PC-3 (cell line): ENCODE measurements at places on chromosomes 2 and 18. TPM values are rescaled to one million over a fixed set of nuclear protein-coding genes. Genes with fewer than 3 reads are reported as not detected.

- DNase-seq, result no peak
These were observed 15.9 kb upstream of the WIPF1 start for GRCh38 chr2:174613531-174613930.

DNA sequence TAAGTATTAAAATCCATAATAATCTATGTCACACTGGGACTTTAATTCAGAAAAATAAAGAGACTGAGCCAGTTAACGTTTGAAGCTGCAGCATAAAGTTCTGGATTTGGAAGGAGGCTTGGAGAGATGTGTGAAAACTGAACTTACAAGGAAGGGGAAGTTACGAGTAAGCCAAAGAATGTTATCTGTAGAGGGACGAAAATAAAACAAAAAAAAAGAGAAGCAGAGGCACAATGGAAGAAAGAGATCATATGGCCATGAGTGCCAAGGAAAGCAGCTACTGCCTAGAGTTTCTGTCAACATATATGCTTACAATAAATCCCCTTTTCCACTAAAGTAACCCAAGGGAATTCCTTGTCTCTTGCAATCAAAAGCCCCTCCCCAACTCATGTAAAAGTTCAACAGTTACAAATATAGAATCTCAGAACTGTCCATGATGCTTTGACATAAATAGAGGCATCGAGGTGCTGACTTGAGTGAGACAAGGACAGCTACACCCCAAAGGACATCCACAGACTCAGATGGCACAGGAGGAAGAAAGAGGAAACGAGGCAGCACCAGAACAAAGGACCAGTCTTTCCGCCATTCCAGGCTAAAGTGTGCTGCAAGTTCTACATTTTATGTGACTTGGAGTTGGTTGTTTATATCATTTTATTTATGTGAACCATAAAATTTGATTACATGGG, 16.1 kb upstream of the ARL5A start:
- DNase-seq, result no peak

DNA sequence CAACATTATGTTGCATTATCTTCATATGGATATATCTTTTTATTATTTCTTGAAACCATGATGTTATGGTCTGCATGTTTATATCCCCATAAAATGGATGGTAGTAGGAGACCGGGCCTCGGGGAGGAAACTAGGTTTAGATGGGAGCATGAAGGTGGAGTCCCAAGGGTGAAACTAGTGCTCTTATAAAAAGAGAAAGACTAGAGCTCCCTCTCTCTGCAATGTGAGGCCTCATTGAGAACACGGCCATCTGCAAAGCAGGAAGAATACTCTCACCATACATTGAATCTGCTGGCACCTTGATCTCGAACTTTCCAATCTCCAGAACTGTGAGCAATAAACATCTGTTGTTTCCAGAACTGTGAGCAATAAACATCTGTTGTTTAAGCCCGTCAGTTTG, 64.0 kb downstream of the NXPH2 start:
- peak; percentile 43 for DNase-seq

- no peak for DNase-seq
These were observed 11.1 kb downstream of the RHOB start for GRCh38 chr2:20457661-20458630.

- no peak for DNase-seq
These were observed 907.8 kb upstream of the CRIM1 start for GRCh38 chr2:35447821-35448220.

GRCh38 chr2:76940559-76940958, 581.6 kb downstream of the LRRTM4 start:
- DNase-seq, result no peak

DNA sequence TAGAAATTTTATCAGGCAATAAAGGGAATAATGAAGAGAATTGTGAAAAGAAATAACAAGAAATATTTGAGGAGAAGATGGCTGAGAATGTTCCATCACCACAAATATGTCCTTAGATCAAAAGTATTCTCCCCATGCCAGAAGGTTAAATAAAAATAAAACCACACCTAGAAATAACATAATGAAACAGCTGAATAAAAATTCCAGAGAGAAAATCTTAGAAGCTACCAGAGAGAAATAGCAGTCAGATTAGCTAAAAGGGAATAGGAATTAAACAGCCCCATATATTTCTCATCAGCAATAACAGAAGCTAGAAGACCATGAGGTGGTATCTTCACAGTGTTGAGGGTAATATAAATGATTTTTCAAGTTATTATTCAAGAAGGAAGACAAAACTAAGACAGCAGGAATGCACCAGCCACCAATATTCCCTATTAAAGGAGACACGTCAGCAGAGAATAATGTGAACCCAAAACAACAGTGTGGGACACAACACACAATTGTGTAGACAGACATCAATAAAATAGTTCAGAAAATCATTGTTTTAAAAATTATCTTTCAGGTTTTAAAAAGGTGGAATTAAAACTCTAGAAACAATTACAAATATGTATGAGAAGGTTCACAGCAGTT, 82.0 kb upstream of the NEDD4L start:
- DNase-seq, result peak; percentile 57

GRCh38 chr2:15591373-15591691, 336 bp upstream of the DDX1 start:
- no peak for DNase-seq

DNA sequence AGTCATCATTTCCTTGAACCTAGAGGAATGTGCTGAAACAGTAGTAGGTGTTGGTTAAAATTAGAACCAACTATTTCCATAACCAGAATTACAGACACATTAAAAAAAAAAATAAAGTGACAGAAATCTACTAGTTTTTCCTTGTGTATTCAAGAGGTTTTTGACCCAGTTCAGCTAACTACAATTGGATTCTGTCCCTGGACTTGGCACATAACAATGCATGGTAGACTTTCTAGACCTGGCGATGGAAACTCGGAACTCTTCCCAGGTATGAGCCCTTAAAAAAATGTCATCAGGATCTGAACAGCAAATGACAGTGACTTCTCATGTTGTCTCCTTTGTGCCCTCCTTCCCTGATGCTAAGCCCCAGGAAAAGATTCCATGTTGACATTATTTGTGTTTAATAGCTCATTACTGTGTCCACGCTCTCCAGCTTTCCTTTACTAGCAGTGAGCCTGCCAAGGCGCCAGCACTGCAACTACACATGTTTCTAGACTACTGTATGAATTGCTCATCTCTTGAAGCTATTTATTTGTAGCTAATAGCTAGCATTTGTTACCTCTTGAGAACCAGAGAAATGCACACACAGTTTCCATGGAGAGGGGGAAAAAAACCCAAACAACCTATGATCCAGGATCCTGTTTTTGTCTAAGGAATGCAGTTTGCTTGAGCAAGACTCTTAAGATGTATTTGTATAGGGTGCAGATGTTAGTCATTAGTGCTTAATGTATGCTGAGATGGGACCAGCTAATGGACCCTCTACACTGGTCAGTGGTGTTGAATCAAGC, 148.5 kb downstream of the FMNL2 start:
- DNase-seq, result no peak

DNA sequence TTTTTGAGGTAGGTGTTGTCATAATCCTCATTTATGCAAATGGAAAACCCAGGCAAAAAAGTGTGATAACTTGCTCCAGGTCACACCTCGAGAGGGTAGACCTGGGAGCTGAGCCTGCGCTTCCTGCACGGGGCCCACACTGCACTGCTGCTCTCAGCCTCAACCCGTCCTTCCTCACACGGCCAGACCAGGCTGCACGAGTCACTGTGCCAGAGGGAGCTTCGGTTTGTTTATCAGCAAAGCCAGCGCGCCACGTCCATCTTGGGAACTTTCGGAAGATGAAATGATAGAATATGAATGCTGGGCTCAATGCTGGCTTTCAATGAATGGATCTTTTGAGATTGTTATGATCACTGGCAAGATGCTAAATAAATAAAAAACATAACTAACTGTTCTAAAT, 14.4 kb downstream of the COPS9 start:
- DNase-seq, result no peak

DNA sequence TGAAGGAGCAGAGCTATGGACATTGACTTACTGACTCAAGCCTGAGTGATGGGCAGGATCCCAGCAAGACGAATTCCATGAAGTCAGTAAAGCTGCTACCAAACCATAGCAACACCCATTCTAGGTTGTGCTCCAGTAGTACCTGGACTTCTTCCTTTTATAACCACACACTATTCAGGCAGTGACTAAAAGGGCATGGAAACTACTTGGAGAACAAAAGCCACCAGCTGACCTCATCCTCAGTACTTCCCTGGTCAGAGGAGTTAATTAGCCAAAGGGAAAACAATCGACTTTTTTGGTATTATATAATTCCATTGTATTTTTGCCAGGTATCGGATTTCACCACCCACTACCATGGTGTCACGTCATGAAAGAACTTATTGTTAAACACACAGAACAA, 237.1 kb downstream of the TTC32 start:
- DNase-seq, result peak; percentile 31

- DNase-seq, result peak; percentile 29
These were observed 35.4 kb downstream of the PROC start for GRCh38 chr2:127453392-127454171.

RAD51AP2 gene
- not detected in 2 replicates for total RNA-seq
